ENCODE measurements at places on chromosomes 16 and 17. TPM values are rescaled to one million over a fixed set of nuclear protein-coding genes. Genes with fewer than 3 reads are reported as not detected.
A peak's percentile ranks its signal among the peaks of the same experiment; 100 is the strongest.

Gene KCNJ18
- not detected for total RNA-seq

DNA sequence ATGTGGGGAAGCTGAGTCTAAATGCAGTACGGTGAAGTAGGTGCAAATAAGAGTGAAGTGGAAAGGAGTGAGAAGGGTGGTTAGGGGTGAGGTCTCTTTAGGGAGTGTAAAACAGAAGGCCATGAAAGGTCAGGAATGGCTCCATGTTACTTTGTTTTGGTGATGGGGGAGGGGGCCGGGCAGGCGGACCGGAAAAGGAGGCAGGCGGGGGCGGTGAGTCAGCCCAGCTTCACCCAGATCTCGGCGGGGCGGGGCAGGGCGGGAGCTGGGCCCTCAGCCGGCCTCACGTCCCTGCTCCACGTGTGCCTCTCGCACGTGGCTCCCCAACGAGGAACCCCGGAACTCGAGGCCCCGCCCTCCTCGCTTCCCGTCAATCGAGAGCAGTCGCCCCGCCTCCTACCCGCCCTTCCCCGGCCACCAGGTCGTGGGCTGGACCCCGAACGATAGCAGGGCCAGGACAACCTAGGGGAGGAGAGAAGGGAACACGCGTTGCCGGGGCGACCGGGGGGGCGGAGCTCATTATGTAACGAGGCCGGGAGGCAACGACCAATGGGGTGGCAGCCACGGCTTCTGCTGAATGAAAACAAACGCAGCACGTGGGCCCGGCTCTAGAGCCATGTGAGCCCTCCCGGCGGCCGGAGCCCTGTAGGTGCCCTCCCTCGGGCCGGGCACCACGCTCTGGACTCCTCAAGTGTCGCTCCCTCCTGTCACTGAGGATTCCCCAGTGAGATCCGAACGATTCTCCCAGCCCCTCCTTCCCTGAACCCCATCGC is 1.4 kb downstream of the NR1D1 start:
- peak overlapping the region; percentile 65 for H3K4me3 ChIP-seq
- H3K36me3 ChIP-seq: no peaks in the 10 kb centered on the region
- H3K27ac ChIP-seq: peak overlapping the region; percentile 96
- H3K27me3 ChIP-seq: no peaks in the 10 kb centered on the region

Gene CREBBP
- 78.3 TPM for total RNA-seq

Gene CDC6
- 0.34 TPM for total RNA-seq

DNA sequence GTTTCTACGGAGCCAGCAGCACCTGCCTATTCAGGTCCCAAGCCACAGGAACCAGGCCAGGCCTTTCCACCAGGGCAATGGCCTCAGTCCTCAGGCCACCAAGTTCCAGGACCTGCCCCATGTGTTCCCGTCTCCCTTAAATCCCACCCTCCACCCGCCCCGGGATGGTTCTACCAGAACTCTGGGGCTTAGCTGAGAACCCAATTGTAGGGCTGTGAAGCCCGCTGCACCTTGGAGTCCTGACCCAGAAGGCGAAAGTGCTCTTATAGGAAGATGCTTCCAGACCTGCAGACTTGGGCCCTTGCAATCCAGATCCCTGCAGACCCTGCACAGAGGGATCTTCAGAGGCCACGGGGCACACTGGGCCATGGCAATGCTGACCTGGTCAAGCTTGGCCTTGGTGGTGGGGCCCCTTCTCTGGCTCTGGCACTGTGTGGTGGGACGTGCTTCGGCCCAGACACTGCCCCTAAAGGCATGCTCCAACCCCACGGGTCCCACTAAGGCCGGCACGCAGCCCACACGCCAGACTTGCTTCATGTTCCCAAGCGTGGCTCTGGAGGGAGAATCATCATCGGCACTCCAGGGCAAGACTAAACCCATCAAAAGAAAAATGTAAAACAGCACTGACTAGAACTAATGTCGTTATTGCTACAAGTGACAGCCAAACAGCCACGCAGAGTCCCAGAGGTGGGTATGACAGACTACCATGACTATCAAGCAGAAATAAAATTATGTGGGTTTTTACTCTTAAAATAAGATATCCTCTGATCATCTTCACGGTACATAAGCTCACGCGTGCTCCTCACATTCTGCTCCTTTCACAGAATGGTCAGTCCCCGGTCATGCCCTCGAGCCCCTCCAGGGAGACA is 41.3 kb upstream of the ATP2A3 start:
- no peaks in the 10 kb centered on the region for H3K36me3 ChIP-seq
- no peak for DNase-seq
- H3K4me3 ChIP-seq: no peak overlapping the region
- H3K27me3 ChIP-seq: no peaks in the 10 kb centered on the region
- no peak overlapping the region for H3K27ac ChIP-seq

GRCh38 chr16:61500851-61501250 is 535.4 kb downstream of the CDH8 start:
- H3K27me3 ChIP-seq: no peaks in the 10 kb centered on the region
- H3K4me1 ChIP-seq: no peaks in the 10 kb centered on the region

GRCh38 chr16:9039210-9039609 is 52.2 kb upstream of the HAPSTR1 start:
- no peaks in the 10 kb centered on the region for H3K27me3 ChIP-seq
- no peak for DNase-seq
- no peak overlapping the region for H3K27ac ChIP-seq
- H3K4me1 ChIP-seq: no peaks in the 10 kb centered on the region
- no peak overlapping the region for H3K4me3 ChIP-seq
- no peaks in the 10 kb centered on the region for H3K36me3 ChIP-seq

GRCh38 chr16:87278191-87279093 is 38.8 kb downstream of the C16orf95 start:
- no peaks in the 10 kb centered on the region for H3K27me3 ChIP-seq
- H3K4me1 ChIP-seq: no peaks in the 10 kb centered on the region
- no peak overlapping the region for H3K4me3 ChIP-seq
- H3K27ac ChIP-seq: no peak overlapping the region
- no peaks in the 10 kb centered on the region for H3K36me3 ChIP-seq
- DNase-seq: peak; percentile 76

Gene SMG6
- total RNA-seq: 33.8 TPM

Gene TAC4
- not detected for total RNA-seq

Measured in ovary (tissue), 10 donors.